Fibroblast of villous mesenchyme (primary cell): ENCODE measurements at places on chromosomes 3 and 15. TPM values are rescaled to one million over a fixed set of nuclear protein-coding genes. Genes with fewer than 3 reads are reported as not detected.

- DNase-seq: peak; percentile 63
These were observed 7.9 kb downstream of the TNFSF10 start for GRCh38 chr3:172515130-172515918.

- no peak for DNase-seq
These were observed 224.4 kb downstream of the RYR3 start for GRCh38 chr15:33535135-33535534.

DNA sequence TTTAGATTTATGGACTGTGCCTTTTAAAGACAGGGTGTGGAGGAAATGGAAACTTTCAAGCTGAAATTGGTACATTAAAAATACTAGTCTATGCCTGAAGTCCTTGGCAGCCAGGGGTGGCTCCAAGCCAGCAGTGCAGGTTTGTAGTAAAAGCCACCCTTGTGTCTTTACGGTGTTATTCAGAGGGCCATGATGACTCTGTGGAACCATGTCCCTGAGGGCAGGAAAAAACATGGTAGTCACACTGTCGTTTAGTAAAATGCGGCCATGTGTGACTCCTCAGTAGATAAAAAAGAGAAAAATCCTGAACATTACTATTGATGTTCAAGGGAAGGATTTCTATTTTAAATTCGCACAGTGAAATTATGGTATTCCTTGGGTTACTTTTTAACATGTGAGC is 2.7 kb downstream of the FAN1 start:
- no peak for DNase-seq

DNA sequence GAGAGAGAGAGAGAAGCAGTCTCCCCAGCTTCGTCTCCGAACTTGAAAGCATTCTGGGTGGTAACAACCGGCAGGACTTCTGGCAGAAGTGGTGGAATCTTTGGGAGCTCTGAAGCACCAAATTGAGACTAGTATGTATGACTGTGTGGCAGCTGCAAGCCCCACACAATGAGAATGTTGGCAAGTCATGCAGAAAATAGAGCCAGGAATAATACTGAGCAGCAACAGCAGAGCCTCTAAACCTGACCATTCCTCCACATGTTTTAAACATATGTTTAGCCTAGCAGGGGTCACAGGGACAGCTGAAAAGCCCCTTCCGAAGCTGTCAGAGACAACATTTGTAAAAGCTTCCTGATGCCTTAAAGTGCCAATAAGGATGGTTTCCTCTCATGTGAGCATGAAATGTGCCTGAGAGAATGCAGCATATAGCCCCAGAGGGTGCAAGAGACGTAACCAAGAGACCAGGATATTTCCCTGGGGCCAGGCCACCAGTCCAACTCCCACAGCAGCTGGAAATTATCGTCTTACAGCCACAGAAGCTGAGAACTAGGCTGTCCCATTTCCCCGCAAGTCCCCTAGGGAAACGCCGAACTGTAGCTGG is 178.6 kb upstream of the CCDC54 start:
- peak; percentile 63 for DNase-seq

DNA sequence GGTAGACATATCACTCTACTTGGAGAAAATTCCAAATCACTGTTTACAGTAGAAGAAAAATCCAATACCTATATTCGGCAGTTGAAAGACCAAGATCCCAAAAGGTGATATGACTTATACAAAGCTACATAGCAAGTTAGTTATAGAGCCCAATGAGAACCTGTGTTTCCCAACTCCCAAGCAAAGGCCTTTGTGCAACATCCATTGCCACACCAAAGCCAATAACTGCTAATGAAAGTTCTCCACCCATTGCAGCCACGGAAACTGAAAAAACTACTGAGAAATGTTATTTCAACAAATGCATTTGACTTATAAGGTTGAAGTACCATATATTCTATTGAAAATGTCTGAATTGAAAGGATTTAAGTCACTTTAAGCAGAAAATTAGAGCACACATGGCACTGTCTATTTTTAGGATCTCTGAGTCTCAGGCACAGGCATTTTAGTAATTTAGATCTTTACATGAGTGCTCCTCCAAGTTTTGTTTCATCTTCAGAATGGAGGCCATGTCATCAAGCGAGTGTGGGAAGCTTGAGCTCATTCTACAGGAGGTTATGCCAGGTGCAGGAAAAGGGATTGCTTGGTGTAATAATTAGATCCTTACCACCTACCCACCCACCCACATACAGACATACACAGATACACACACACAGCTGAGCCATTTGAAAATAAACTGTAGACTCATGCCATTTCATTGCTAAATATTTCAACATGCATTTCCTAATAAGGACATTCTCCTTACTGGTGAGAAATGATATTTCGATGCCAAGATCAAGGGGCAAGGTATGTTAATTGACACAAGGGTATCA is 19.7 kb upstream of the ANO10 start:
- DNase-seq: no peak

GRCh38 chr3:5710718-5711117 is 523.2 kb downstream of the EDEM1 start:
- no peak for DNase-seq

DNA sequence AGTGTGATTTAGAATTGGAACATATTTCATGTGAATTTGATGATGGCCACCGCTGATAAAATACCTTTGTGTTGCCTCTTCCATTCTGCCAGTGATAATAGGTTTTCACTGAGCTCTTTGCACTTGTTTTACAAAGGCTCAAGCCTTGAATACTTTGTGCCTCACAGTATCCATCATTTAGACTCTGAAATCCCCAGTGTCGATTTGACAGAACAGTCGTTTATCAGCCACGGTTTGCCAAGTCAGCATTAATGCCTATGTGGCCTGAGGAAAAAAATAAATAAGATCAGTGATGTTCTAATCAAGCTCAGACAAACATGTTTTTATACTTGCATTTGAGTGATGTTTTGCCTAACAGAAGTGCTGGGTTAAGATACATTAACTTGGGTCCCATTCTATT is 399.1 kb downstream of the RBMS3 start:
- DNase-seq: no peak

DNA sequence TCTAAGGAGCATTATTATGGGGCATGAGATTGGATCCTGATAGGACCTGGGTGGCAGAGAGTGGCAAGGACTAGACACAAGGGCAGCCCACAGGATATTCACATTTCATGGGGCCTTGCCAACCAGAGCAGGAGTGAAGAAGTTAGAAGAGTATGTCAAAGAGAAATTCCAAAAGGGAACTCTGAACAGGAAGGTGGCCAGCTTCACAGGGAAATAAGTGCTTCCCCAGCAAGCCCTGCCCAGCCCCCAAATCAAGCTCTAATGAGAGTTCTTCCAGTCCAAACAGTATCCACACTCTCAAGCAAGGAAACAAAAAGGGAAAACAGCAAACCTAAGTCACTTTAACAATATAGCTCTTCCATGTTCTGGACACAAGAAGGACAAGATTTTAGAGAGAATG is 130.2 kb upstream of the COL8A1 start:
- no peak for DNase-seq

GRCh38 chr15:51816611-51817010 is 12.8 kb upstream of the TMOD3 start:
- no peak for DNase-seq

DNA sequence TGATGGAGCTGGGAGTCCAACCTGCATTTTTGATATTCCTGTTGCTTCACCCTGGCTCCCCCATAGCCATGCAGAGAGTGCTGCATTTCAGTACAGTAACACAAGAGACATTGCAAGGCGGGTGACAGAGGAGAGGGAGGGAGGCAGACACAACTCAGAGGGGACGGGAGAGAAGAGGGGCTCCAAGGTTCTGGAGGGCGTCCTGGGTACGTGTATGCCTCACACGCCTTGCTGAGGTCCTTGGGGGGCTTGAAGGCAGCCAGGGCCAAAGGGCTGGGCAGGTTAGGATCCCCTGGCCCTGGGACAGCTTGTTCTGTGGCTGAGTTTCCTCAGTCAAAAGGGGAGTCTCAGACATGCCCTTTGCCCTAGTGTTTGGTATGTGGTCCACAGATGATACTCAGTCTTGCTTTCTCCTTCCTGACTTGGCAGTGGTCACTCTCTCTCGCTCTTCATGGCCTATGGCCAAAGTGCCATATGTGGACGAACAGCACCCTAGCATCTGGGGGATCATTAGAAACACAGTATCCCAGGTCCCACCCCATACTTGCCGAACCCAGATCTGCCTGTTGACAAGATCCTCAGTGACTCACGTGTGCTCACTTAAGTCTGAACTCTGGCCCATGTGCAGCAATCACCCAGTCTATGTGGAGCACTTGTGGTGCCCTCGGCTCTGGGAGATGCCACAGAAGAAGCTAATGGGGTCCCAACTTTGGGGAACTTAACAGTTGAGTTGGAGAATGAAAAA is 52.9 kb downstream of the FGD5 start:
- DNase-seq: no peak

- DNase-seq: no peak
These were observed 1.2 kb downstream of the CHST2 start for GRCh38 chr3:143120716-143121240.

GRCh38 chr3:67713764-67714469 is 59.5 kb upstream of the SUCLG2 start:
- no peak for DNase-seq

DNA sequence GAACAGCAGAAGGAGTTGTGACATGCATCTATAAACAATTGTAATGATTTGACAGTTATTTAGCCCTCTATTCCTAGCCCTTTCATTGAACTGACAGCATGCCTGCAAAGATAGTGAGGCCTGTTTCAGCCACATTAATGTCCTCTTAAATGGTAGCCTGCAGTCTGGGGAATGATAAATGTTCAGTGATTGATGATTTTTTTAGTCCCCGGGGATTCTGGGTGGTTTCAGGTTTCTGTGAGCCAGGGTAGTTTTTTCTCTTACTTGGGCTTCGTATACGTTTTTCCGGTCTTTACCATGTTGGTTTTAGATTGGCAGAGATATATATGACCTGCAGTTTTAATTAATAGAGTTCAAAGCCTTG is 172.0 kb downstream of the TCF12 start:
- DNase-seq: peak; percentile 34

DNA sequence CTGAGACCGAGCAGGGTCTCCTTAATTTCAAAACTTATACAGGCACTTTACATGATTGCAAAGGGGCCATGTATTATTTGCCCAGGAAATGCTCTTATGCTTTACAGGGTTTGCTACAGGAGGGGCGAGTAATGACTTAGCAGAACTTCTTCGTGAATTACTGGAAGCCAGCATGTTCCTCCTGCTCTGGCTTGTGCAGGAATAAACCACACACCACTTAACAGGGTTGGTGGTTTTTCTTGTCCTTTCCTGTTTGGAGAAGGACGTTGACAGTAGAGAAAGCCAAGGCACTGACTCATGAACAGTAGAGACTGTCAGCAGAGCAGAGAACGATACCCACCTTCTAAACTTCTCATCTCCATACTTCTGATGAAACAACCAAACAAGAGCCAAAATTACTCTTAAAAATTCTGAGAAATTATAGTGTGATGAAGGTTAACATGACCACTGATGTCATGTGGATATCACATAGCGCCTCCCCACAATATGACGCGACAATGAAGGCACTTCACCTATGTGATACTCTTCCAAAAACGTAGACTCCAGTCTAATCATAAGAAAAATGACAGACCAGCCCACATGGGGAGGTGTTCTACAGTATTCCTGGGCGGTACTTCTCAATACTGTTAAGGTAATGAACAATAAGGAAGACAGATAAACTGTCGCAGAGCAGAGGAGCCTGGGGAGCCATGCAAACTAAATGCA is 24.7 kb upstream of the MCTP2 start:
- DNase-seq: peak; percentile 96

Gene SEMA7A
- total RNA-seq: 16.8 and 24.6 TPM in 2 replicates

Gene CHRNA5
- total RNA-seq: 0.64 and 2.2 TPM in 2 replicates

Gene GPR156
- 0.43 and 1.3 TPM in 2 replicates for total RNA-seq

Gene SLCO3A1
- 2.9 and 8.6 TPM in 2 replicates for total RNA-seq
